ENCODE measurements at places on chromosomes 3 and 15. TPM values are rescaled to one million over a fixed set of nuclear protein-coding genes. Genes with fewer than 3 reads are reported as not detected.

DNA sequence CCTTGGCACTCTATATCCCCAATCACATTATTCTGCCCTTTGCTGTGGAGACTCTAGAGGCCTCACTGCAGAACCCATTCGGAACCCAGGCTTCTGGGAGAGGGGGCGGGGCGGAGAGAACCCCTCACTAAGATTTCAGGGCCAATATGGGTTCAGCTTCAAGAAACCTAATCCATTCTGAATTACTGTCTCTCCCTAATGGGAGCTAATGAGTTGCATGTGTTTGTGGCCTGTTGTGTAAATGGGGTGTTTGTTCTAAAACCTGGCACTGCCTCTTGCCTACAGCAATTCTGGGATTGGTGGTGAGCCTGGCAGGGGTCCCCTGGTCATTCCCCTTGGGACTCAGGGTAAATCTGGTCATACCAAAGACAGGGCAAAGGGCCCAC is 605 bp upstream of the RASL12 start:
- peaks cover 35% of the 10 kb centered on the region for H3K27me3 ChIP-seq
- H3K36me3 ChIP-seq, result no peaks in the 10 kb centered on the region
- H3K4me3 ChIP-seq, result no peak overlapping the region
- no peak for DNase-seq

ATR gene
- polyA plus RNA-seq, result 30.8 TPM

AQR gene
- polyA plus RNA-seq, result 28.2 TPM

RTF1 gene
- 24.2 TPM for polyA plus RNA-seq

DNAH12 gene
- 0.10 TPM for polyA plus RNA-seq

All from keratinocyte (primary cell).